ENCODE measurements at places on chromosomes 7 and 10.
A peak's percentile ranks its signal among the peaks of the same experiment; 100 is the strongest.

DNA sequence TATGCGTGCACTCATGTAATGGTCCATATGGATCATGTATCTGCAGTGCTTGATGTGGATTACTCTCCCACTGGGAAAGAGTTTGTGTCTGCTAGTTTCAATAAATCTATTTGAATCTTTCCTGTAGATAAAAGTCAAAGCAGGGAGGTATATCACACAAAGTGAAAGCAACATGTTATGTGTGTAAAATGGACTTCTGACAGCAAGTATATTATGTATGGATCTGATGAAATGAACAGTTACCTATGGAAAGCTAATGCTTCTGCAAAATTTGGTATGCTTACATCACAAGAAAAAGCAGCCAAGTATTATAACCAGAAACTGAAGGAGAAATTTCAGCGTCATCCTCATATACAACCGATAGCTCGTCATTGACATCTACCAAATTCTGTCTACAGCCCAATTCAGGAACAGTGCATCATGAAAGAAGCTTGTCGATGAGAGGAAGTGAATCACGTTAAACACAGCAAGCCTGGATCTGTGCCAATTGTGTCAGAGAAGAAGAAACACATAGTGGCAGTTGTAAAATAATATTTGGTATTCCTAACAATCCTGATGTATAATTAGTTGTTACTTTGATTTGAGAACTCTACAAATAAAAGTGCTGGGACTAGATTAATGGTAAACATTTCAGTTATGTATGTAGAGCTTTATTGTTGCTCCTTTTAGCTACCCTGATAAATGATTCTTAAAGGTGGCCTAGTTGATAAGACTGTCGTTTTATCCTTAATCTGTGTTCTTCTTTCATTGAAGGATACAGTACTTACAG lies 14.2 kb upstream of the SYPL1 start:
- peak; percentile 36 for DNase-seq

DNA sequence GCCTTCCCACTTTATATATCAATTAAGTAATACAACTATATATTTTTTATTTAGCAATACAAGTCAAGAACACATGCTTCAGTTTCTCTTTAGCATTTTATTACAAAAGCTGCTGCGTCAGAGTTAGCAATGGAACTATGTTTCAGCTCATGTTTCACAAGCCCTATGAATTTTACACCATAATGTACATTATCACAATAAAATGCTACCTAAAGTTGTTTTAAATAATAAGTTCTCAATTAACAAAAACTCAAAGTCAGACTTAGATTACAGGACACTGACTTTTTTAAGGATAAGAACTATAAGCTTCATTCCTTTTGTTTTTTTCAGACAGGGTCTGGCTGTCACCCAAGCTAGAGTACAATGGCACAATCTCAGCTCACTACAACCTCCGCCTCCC lies 52.3 kb downstream of the EZH2 start:
- no peak for DNase-seq

- no peak for DNase-seq
Measured at GRCh38 chr7:98559958-98560357, 57.1 kb upstream of the NPTX2 start.

DNA sequence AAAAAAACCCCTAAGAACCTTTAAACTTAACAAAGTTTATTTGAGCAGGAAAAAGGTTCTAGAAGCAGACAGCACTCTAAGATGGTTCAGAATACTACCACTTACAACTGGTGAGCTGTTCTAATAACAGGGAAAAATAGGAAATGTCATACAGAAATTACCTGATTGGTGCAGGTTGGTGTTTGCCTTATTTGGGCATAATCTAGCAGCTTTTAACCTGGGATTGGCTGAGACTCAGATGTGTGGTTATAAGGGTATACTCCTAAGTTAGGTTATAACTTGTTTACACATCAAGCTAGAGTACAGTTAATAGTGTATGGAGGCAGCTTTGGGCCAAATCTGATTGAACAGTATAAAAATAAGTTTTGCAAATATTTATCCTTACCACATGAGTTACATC lies 59.8 kb downstream of the MAPK8 start:
- DNase-seq, result no peak

DNA sequence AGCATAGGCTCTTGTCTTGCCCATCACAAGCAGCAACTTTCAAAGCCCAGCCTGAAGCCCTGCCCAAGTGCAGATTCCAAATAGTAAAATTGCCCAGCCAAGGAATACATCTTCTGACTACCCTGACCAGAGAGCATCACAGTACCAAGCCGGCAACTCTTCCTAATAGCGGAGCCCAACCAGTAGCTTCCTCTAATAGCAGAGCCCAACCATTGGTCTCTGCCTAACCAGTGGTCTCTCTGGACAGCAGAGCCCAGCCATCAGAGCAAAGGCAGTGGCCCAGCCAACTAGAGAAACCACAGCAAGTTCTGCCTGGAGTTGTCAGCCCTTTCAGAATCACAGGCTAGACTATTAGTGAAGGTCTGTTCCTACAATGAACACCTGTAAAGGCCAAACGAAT lies 285.6 kb downstream of the HGF start:
- no peak for DNase-seq

GRCh38 chr10:352476-353235 lies 217.4 kb downstream of the ZMYND11 start:
- DNase-seq, result no peak

DNA sequence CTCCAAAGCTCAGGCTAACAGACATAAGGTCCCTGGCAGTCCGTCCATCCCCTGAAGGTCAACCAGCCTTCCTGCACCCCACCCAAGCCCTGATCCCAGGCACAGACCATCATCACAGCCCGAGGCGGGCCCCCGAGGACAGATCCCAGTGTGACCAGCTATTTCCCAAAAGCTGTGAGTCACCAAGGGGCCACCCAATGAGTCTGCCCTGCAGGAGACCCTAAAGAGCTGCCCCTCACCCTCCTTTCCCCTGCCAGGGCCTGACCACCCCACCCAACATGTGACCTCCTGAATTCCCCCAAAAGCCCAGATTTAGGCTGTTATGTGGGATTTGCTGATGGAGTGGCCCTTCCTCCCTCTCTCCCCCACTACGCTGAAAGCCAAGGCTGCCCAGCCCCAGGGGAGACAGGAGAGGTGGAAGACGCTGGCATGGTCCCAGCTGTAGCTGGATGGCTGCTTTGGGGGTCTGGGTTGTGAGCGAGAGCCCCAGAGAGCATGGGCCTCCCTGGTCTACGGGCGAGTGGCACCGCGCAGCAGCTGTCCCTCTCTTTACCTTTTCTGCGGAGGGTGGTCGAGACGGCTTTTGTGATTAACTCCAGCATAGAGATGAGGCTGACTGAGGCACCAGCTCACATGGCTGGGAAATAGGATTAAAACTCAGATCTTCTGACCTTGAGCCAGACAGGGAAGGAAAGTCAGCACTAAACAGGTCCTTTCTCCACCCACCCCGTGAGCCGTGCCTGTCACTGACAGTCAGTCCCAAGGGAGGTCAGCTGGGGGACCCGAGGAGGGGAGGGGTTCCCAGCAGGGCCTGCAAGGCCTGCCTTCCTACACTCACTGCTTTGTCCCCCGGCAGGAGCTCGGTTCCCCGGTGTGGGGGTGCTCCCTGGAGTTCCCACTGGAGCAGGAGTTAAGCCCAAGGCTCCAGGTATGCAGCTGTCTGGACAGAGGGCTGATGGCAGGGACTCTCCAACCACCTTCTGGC lies 16.7 kb downstream of the ELN start:
- DNase-seq, result no peak
